ENCODE measurements at places on chromosomes 5 and 9.

DNA sequence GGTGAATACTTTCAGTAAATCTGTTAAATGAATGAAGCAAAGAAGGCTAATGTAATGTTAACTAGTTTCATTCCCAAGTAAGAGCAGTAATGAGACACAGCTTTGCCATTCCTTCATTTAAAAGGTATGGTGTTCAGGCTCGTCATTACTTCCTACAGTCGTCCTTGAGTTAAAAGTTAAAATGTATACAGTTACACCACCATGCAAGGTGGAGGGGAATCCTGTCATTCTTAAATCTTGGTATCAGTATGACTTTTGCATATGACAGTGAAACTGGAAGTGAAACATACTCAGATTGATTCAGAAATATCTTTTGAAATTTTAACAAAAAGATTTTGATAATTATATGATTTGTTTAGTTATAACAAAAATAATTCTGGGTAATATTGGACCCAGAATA, 25.9 kb downstream of the MTRR start:
- no peak for DNase-seq

- DNase-seq = no peak
Measured at GRCh38 chr9:34732478-34732877, 22.5 kb upstream of the CCL21 start.

- DNase-seq = no peak
Measured at GRCh38 chr5:68122439-68123328, 92.9 kb upstream of the PIK3R1 start.

DNA sequence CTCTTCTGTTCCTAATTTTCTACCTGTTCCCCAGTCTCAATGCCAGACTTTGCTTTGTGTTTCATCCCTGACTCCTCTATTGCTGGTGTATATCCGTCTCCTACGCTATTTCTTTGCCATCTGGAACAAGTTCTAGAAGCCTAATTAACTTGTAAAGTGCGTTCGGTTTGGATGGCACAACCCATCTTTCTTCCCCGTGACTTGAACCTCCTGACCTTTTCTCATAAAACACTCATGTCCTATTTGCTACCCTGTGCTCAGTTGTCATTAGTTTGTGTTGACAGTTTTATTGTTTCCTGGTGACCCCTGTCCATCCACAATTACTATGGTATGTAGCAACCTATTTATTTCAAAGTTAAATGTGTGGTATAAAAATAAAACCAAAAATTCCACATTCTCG, 323.5 kb downstream of the TLE4 start:
- DNase-seq = no peak

GRCh38 chr9:4603830-4604229, 58.3 kb upstream of the PLPP6 start:
- no peak for DNase-seq

GRCh38 chr9:136443087-136443486, 3.4 kb upstream of the INPP5E start:
- no peak for DNase-seq

DNA sequence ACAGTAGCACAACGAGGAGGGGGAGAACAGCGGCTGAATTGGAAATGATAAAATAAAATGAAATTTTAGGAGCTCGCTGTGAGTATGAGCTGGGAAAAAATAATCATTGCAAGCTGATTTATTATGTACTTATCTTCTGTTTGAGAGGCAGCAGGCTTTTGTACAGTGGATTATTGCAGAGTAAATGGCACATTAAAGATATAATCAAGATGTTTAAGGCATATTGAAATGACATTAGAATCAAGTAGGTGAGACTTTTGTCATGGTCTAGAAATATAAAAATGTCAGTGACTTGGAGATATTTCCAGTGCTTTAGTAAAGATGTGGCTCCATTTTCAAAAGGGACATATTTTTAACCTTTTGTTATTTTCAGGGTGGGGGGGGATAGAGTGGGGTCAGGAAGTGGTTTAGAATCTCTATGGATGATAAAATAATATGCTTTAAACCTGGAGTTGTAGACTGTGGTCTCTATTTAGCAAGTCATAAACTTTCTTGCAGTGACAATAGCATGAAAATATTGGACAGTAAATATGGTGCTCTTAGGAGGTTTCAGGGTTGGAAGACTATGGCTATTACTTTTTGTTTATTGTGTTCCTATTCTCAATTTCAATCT, 46.8 kb downstream of the PTTG1 start:
- no peak for DNase-seq

- DNase-seq = peak; percentile 19
Measured at GRCh38 chr5:15440434-15440833, 59.5 kb upstream of the FBXL7 start.

- no peak for DNase-seq
Measured at GRCh38 chr5:15983392-15983791, 196.2 kb downstream of the MARCHF11 start.

- DNase-seq = peak; percentile 94
Measured at GRCh38 chr5:65769539-65769938, 47.5 kb downstream of the NLN start.
